AG08395 (cell line): ENCODE measurements at places on chromosomes 1 and 21.

GRCh38 chr1:44640200-44640853 lies 34.0 kb downstream of the TMEM53 start:
- DNase-seq, result no peak

DNA sequence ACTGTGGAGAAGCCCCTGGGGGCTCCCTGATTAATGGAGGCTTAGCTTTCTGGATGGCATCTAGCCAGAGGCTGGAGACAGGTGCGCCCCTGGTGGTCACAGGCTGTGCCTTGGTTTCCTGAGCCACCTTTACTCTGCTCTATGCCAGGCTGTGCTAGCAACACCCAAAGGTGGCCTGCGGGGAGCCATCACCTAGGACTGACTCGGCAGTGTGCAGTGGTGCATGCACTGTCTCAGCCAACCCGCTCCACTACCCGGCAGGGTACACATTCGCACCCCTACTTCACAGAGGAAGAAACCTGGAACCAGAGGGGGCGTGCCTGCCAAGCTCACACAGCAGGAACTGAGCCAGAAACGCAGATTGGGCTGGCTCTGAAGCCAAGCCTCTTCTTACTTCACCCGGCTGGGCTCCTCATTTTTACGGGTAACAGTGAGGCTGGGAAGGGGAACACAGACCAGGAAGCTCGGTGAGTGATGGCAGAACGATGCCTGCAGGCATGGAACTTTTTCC lies 24.8 kb downstream of the PCSK9 start:
- DNase-seq, result no peak

DNA sequence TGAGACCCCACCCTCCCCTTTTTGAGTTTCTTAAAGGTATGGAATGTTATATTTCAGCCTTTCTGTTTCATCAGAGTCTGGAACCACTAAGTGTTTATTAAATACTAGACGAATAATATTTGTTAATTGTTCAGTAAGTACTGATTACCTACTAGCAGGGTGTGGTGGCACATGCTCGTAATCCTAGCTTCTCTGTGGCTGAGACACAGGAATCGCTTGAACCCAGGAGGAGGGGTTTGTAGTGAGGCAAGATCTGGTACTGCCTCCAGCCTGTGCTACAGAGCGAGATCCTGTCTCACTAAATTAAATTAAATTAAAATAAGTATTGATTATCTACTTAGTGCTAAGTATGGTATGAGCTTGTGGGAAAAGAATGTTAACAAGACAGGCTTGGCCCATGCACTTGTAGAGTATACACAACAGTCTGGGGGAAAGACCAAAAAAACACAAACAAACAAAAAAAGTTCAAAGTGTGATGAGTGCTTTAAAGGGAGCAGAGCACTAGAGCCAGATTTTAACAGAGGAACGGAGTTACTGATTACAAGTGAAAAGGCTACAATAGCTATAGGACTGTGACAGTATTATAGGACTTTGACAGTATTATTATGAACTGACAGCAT lies 2.4 kb downstream of the CEPT1 start:
- no peak for DNase-seq

DNA sequence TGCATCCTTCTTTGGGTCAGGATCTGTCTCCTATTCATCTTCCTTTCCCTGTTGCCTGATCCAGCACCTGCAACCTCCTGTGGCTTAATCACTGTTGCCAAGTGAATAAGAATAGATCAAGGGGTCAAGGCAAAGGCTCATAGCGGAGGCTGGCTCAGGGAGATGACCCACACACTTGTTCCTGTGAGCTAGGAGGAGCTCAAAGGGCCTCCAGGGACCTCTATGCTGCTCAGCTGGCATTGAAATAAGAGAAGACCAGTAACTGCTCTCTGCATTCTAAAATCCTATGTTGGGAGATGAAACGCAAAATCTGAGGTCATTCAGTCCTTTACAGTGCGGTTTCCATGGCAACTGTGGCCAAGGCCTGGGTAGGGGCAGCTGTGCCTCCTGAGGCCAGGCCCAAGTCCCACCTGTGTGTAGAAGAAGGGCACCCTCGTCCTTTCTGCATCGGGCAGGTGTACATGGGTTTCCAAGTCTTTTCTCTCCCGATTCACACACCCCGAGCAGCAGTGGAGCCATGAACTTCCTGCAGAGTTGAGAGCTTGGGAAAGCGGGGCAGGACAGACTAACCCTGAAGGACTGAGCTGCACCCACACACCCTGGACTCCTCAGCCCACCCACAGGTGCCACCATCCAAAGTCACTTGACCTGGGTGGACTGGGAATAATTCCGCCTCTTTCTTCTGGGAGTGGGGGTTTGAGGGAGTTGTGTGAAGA lies 27.8 kb upstream of the STUM start:
- no peak for DNase-seq

DNA sequence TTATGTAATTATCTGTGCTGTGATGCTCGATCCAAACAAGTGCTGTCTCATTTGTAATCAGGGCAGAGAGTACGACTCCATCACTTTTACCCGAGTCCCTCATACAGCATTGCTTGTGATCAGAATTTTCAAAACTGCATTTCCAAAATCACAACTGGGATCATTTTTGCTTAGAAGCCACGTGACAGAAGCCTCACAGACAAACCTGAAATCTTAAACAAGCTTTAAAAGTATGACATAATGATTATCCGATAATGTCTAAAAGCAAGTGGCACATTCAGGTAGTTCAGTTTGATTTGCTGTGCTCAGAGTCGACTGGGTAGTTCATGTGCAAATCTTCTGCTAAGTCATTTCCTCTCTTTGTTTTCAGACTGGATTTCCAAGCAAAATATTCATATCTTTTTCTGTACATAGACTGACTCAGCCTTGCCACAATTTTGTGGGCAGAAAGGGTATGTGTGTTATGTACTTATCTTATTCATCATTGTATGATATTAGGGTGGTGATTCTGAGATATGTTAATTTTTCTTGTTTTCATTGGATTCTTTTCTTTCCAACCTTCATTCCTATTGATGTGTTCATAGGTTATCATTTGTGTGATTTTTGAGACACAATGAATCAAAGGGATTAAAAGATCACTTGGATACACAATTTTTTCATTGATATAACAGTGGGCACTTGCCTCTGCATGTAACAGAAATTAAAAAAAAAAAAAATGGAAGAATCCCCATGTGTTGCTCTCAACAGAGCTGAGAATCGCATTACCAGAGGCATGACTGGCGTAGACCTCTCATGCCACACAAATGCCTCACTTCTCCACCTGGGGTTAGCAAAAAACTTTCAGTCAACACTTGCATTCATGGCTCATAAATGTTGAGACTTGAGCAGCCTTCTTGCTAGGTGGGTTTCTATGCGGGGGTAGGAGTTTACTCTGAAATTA lies 355.7 kb downstream of the LTN1 start:
- peak; percentile 71 for DNase-seq
